ENCODE measurements at places on chromosomes 12 and 14.

DNA sequence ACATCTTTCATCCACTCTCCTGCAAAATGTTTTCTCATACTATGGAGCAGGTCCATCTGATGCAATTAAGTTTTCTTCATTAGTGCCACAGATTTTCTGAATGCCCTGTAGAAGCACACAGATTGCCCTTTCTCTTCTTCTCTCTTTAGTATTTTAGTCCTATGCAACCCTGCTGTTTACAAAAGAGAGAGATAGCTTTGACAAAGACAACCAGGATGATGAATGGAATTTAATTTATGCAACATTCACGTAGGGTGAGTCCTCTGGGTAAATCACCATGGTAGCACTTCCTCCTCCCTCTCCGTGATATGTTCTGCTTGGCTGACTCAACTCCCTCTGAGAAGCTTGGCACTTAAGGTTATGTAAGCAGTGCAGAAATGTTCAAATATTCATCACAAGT lies 400.9 kb upstream of the PDE3A start:
- peak; percentile 32 for DNase-seq

DNA sequence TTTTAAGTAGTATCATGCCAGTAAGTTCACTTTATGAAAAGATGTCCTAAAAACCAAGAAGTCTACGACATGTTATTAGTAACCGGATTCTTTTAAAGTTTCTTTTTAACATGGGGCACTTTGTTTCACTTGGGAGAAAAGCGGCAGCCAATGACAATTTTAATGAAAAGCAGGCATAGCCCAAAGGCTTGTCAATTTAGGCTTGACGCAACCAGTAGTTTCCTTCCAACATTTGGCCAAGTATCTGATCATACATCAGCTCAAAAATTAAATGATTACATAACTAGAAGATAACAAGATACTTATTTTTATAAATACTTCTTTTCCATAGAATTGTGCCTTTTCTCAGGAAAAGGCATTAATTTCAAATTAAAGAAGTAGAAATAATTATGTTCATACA lies 112.8 kb downstream of the TXNDC16 start:
- no peak for DNase-seq

GRCh38 chr14:105053421-105053820 lies 11.8 kb downstream of the GPR132 start:
- DNase-seq = no peak

DNA sequence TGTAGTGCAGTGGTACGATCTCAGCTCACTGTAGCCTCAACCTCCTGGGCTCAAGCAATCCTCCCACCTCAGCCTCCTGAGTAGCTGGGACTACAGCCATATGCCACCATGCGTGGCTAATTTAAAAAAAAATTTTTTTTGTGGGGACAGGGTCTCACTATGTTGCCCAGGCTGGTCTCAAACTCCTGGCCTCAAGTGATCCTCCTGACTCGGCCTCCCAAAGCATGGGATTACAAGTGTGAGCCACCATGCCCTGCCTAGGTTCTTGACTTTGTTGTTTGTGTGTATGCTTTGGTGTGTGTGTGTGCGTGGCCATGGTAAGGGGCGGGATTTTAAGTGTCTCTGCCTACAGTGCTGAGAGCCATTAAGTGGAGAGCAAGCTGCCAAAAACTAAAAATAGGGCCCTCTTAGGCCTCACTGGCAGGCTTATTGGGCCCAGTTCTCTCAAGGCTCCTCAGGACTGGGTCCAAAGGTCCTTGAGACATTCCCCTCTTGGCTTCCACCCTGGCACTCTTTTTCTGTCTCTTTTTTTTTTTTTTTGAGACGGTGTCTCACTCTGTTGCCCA lies 5.1 kb downstream of the COX14 start:
- no peak for DNase-seq
